ENCODE measurements at places on chromosomes 11 and 22. TPM values are rescaled to one million over a fixed set of nuclear protein-coding genes. Genes with fewer than 3 reads are reported as not detected.

The PGR gene
- 3.0 TPM for total RNA-seq

The C1QTNF4 gene
- 0.55 TPM for total RNA-seq

- H3K36me3 ChIP-seq = peaks cover 6% of the 10 kb centered on the region
- H3K4me3 ChIP-seq = peak overlapping the region; percentile 17
- peaks cover 85% of the 10 kb centered on the region for H3K4me1 ChIP-seq
- peak overlapping the region; percentile 88 for H3K27ac ChIP-seq
These were observed 12.9 kb downstream of the EHD1 start for GRCh38 chr11:64865286-64866172.

DNA sequence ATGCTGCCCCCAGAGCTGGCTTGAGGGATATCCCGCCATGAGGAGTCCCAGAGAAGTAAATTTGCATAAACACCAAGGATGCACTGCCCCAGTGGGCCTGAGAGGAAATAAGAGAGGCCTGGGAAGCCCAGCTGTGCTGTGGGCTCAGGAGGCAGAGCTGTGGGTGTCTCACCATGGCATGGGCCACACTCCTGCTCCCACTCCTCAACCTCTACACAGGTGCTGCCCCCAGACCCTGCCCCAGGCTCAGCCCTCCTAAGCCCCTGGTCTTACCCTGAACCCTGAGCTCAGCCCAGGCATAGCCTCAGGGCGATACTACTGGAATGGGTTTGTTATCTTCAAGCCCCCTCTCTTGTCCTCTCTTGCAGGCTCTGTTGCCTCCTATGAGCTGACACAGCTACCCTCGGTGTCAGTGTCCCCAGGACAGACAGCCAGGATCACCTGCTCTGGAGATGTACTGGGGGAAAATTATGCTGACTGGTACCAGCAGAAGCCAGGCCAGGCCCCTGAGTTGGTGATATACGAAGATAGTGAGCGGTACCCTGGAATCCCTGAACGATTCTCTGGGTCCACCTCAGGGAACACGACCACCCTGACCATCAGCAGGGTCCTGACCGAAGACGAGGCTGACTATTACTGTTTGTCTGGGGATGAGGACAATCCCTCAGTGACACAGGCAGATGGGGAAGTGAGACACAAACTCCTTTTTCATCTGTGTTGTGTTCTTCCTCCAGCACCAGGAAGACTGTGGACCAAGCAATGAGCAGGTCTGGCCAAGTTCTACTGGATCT lies 59.9 kb downstream of the GGTLC2 start:
- H3K36me3 ChIP-seq = no peaks in the 10 kb centered on the region
- H3K4me1 ChIP-seq = no peaks in the 10 kb centered on the region
- no peaks in the 10 kb centered on the region for H3K27me3 ChIP-seq
- no peak overlapping the region for H3K4me3 ChIP-seq
- no peak for DNase-seq
- H3K27ac ChIP-seq = no peak overlapping the region

DNA sequence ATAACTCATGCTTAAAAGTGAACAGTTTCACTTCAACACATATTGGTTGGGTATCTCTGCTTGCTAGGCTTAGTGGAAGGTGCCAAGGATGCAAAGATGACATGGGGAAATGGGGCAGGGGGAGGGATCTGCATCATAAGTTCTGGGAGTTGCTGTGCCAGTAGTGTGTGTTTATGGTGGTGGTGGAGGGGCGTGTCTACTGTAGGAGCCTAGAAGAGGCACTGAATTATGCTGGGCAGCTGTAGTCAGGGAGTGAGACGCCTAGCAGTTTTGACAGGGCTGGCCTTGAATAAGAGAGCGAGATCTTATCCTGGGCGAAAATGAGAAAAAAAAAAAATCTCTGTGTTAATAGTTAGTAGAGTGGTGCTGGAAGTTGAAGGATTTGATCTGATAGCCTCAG lies 3.0 kb downstream of the ELMOD1 start:
- H3K27ac ChIP-seq = no peak overlapping the region
- peaks cover 20% of the 10 kb centered on the region for H3K4me1 ChIP-seq
- no peak overlapping the region for H3K4me3 ChIP-seq

DNA sequence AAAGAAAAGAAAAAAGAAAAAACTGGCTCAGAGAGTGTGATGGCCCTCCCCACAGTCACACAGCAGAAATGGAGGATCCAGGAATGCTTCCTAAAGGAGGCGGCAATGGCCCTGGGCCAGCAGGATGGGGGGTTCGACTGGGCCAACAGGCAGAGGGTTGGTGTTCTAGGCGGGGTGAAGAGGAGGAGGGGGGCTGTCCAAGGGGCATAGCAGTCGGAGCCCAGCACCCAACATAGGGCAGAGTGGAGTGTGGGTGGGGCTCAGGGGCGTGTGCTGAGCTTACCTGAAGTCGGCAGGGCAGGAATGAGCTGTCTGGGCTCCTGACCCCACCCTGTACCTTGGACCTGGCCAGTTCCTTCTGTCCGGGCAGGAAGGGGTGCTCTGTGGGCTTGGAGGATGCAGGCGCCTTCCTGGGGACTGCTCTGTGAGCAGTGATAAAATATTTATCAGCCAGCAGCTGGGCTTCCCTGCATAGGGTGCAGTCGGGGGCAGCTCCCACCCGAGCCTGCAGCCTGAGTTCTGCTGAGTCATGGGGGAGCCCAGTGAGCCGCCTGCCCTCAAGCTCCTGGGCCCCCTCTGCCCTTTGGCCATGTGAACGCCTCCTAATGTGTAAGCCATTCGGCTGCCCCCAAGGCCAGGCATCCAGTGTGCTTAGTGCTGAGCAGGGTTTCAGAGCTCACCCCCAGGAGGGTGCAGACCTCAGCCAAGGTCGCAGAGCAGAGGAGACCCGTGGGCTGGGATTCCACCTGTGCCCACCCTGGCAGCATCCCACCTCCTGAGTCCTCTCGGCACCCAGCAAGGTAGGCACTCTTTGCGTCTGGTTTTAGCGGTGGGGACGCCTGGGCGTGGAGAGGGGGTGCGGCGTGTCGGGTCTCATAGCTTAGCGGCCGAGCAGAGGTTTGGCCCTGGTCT lies 25.3 kb upstream of the PRR5 start:
- no peak for DNase-seq
- H3K27me3 ChIP-seq = no peaks in the 10 kb centered on the region
- H3K36me3 ChIP-seq = no peaks in the 10 kb centered on the region
- H3K27ac ChIP-seq = no peak overlapping the region
- H3K4me1 ChIP-seq = peaks cover 10% of the 10 kb centered on the region

All from upper lobe of right lung (tissue), 1 donor.